B cell (primary cell): ENCODE measurements at places on chromosomes 4 and X.

GRCh38 chrX:38754102-38754790, 47.0 kb upstream of the MID1IP1 start:
- peak; percentile 53 for DNase-seq

GRCh38 chr4:176277162-176277904, 8.3 kb upstream of the ASB5 start:
- DNase-seq: peak; percentile 15

- DNase-seq: no peak
Observed at GRCh38 chr4:148445860-148446330, 3.7 kb upstream of the NR3C2 start.

DNA sequence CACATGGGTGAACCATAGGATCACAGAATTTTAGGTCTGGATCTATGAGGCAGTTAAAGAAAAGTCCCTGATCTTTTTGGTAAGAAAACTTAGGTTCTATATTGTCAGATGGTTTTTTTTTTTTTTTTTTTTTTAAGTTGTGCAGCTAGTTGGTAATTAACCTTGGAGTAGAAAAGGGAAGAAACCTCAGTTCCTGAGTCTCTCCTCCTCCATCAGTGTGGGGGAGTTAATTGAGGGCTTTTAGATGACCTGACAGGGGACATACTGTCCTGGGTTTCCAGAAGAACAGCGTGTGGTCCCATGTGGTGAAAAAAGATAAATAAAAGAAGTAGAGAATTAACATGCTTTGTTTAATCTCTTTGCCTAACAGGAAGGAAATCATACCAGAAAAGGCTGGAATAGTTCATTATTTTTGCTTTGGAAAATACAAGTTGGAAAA, 123.7 kb downstream of the ARHGAP10 start:
- DNase-seq: no peak

GRCh38 chr4:13515268-13515667, 29.0 kb downstream of the NKX3-2 start:
- no peak for DNase-seq

- no peak for DNase-seq
Observed at GRCh38 chrX:16883487-16883804, 13.3 kb upstream of the RBBP7 start.

DNA sequence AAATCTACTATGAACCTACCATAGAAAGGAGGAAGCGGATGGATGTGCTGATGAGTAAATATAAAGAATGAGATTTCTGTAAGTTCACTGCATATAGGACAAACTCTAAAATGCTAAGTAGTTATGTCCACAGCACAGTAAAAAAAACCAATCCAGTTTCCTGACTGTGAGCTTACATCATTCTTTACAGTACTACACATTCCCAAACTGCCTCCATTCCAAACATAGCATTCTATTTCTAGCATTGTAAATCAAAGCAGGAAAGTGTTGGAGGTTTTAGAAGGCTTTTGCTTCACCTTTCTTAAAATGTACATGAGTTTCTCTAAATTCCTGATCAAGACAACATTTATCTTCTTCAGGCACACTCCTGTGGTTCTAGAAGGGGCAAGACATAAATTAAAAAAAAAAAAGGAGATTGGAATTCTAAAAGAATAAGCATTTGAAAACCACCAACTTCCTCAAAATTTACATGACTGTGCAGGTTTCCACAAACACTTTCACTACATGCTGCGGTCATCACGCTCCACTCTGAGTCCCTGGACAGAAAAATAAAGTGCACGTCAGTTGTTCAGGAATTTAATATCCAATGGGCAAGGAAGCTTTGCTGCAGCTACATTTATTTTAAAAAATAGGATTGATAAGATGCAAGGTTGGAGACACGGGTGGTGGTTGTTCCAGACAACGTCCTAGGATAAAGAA, 297.6 kb upstream of the STS start:
- DNase-seq: no peak

DNA sequence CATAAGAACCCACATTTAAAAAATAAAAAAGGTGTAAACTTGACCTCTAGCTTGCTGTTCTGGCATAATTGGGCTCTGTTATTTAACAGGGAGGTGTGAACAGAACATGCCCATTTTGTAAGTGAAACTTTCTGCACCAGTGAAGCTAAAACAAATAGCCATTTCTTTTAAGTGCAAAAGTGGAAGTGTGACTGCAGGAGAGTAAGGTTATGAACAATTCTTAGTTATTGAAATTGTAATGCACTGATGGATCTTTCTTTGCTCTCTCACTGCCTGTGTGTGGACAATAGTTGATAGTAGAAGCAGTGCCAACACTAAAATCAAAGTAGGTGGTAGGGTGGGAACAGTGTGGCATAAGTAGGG, 12.6 kb downstream of the P2RY10 start:
- no peak for DNase-seq

GRCh38 chr4:101262683-101263082, 84.6 kb downstream of the PPP3CA start:
- peak; percentile 46 for DNase-seq

DNA sequence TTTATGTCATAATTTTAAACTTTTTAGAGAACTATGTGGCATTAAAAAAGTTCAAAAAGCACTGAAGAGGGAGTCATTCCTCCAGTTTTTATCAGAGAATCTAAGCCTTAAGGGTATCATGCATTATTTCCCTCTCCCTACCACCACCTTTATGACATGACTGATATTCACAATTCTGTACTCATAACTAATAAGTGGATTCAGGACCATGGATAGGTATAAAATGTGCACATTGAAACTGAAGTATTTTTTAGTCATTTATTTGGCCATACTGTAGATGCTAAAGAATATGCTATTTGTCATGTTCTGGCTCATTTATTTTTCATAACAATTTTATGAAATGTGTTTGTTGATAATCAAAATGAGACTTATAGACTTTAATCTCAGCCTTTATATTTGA, 897.5 kb upstream of the AGA start:
- DNase-seq: no peak

- DNase-seq: no peak
Observed at GRCh38 chr4:128322986-128323385, 35.4 kb upstream of the PGRMC2 start.

DNA sequence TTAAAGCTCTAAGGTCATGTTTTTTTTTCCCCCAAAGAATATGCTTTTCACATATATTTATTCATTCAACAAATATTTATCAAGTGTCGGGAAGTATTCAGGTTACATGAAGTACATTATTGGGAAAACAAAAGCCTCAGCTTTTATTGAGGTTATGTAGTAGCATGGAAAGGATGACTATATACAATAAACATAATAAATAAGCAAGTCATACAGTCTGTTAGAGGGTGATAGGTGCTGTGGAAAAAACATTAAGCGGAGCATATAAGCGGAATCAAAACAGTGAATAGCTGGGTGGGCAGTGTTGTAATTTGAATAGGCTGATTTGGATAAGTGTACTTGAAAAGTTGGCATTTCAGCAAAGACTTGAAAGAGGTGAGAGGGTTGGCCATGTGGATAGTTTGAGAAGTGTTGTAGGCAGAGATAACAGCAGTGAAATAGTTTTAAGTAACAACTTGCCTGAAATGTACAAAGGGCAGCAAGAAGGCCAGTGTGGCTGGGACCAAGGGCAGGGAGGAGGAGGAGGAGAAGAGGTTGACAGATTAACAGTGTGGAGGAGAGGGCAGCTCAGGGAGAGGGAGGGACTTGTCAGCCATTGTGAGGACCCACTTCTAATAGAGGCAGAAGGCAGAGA, 558.7 kb downstream of the SPRY1 start:
- no peak for DNase-seq

DNA sequence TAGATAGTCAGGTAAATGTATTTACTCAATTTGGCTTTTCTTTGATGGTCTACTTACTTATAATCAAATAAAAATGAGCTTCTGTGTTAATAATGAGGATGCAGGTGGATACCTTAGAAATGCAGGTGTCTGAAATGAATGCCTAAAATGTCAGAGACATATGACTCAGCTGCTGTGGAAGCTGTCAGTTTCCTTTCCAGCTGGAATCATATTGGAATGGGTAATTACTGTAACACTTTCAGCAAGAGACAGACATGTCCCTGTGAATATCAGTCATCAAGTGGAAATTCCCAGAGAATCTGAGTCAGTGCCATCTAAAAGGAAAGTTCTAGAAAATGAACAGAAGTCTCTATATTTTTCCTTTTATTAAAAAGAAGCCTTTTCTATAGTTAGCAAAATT, 783.0 kb upstream of the AADAT start:
- no peak for DNase-seq

- DNase-seq: peak; percentile 89
Observed at GRCh38 chr4:98658287-98659105, at the start of gene TSPAN5. TSS of gene TSPAN5 (minus strand) at chr4:98658611.

- no peak for DNase-seq
Observed at GRCh38 chr4:161254375-161254774, 909.4 kb downstream of the FSTL5 start.

DNA sequence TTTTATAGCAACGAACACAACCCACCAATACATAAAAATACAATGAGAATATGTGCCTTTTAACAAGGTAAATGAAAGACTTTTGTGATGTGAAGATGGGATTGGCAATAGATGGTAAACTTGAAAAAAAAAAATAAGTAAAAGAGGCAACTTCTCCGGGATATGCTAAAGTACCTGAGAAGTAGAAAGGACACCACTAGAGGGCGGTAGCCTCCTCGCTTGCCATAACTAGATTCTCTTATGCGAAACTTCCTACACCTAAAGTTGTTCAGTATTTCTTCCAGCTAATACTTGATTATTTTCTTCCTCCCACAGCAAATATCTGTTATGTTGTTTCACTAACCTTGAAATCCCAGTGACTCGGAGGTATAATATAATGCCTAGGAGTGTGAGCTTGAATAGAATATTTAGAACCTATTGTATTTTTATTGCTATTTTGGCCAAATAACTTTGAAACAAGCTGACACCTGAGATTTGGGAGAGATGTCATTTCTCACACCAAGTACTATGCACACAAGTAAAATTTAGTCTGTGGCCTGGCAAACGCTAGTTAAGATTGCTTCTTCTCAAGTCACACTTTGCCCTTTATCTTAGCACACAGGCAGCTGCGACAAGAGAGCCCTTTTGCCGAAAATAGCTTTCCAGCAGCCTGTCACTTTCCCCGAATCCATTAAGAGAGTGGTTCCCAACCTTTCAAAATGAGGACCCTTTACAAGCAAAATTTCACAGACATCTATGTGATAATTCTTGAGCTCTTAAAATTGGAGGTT, 44.9 kb upstream of the PDLIM5 start:
- peak; percentile 75 for DNase-seq

DNA sequence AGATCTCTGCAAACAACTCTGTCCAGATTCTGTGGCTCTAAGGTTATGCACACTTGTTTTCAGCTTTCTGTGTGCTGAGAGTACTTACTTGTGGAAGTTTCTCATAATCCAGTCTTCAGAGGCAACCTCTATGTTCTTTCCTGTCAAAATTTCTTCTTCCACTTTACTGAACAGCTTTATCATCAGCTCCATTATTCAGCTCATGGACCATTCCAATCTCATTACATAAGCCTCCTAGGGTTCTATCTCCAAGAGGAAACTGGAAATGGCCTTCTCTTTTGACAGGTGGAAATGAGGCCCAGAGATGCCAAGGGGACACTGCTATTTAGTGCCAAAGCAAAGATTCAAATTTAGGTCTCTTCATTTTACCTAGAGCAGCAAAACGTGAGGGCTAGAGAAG, 61.3 kb downstream of the CHRDL1 start:
- no peak for DNase-seq

GRCh38 chr4:110618581-110619462, 4.1 kb downstream of the PITX2 start:
- DNase-seq: no peak

DNA sequence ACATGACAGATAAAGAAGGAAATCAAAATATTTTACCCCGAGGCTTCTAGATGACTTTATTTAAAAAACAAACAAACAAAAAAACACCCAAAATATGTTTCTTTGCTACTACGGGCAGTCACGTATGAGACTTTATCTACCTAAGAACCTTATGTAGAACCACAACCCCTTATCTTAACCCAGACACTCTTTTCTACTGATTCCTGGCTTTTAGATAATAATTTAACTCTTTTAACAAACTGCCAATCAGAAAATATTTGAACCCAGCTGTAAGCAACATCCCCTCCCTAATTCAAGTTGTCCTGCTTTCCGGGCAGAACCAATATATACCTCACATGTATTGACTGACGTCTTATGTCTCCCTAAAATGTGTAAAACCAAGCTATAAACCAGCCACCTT, 15.4 kb downstream of the ELOVL6 start:
- DNase-seq: no peak

GRCh38 chr4:148068065-148068911, 336.4 kb downstream of the ARHGAP10 start:
- DNase-seq: no peak

GRCh38 chr4:172630280-172630679, 538.3 kb upstream of the GALNT7 start:
- DNase-seq: no peak

DNA sequence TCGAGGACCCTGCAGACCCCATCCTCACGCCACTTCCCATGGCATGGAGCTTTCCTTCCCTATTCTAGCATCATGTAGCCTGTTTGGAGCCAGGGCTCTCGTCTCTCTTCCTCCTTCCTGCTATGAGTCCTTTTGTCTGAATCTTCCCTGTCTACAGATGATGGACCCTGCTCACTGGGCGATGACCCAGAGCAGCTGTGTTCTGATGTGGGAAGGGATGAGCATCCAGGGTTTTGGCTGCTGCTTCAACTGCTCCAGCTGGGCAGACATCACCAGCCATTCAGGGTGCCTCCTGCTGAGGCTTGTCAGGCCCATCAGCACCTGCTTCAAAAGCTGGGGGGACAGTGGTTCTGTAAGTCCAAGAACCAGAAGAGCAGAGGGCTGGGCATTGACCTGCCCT, 3.2 kb upstream of the CCKAR start:
- no peak for DNase-seq

GRCh38 chr4:52617336-52618020, 41.6 kb downstream of the USP46 start:
- DNase-seq: no peak

DNA sequence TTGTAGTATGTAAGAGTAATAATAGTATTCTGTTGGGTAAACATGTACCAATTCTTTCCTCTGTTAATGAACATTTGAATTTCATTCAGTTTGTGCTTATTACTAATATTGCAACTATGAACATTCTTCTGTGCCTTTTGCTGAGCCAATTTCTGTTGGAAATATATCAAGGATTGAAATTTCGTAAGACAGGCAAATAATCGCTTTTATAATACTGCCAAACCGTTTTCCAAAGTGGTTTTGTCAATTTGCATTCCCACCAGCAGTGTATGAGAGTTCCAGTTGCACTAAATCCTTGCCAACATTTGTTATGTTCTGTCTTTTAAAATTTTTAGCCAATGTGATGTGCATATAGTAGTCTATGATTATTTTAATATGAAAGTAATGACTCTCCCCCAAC, 38.6 kb downstream of the MAGEB17 start:
- DNase-seq: no peak

GRCh38 chr4:48290146-48290772, 20.6 kb upstream of the TEC start:
- peak; percentile 36 for DNase-seq

DNA sequence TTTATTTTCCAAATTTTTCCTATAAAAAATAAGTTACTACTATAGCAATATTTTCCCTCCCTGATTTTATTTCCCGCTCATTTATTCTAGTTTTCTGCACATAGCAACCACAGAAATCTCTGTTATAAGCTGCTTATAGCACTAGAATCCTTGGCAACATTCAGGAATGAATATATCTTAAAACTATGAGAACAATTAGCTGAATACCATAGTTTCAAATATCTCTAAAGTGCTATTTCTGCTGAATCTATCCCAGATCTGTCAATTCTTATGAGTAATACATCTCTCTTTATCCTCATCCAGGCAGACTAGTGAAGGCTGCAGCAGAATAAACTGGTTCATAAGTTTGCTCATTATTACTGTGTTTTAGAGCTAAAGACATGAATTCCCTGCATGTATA, 622.9 kb upstream of the DIPK2B start:
- no peak for DNase-seq

GRCh38 chrX:10121787-10122186, 35.0 kb upstream of the CLCN4 start:
- DNase-seq: peak; percentile 79
